HFFc6 (cell line): ENCODE measurements at places on chromosomes 1 and 21. TPM values are rescaled to one million over a fixed set of nuclear protein-coding genes. Genes with fewer than 3 reads are reported as not detected.

The DYNLT4 gene
- 0.46 TPM in 1 of 3 replicates, not detected in the others for total RNA-seq

GRCh38 chr1:26786437-26787380 is 1.0 kb upstream of the PIGV start:
- H3K4me1 ChIP-seq, result peaks cover 84% of the 10 kb centered on the region
- peak overlapping the region; percentile 100 for H3K27ac ChIP-seq
- peak overlapping the region; percentile 95 for H3K4me3 ChIP-seq
- DNase-seq, result peak; percentile 84

GRCh38 chr1:222233444-222234158 is 314.3 kb downstream of the HHIPL2 start:
- peaks cover 16% of the 10 kb centered on the region for H3K27me3 ChIP-seq
- DNase-seq, result no peak
- no peak overlapping the region for H3K27ac ChIP-seq

- H3K27ac ChIP-seq, result no peak overlapping the region
- H3K36me3 ChIP-seq, result no peaks in the 10 kb centered on the region
- peak overlapping the region; percentile 78; the same call in 1 of the 2 replicates for H3K4me3 ChIP-seq
- H3K4me1 ChIP-seq, result peaks cover 35% of the 10 kb centered on the region
These were observed 4.7 kb downstream of the HES2 start for GRCh38 chr1:6414881-6415626.

The VSIG8 gene
- not detected in 3 replicates for total RNA-seq

The RCC2 gene
- 34.0 to 43.7 TPM (median 38.2 TPM) in 3 replicates for total RNA-seq
